ENCODE measurements at places on chromosomes 6 and 20.

- DNase-seq: no peak
Observed at GRCh38 chr6:56594699-56595098, 48.0 kb downstream of the DST start.

- no peak for DNase-seq
Observed at GRCh38 chr20:41387444-41387851, 20.8 kb upstream of the EMILIN3 start.

DNA sequence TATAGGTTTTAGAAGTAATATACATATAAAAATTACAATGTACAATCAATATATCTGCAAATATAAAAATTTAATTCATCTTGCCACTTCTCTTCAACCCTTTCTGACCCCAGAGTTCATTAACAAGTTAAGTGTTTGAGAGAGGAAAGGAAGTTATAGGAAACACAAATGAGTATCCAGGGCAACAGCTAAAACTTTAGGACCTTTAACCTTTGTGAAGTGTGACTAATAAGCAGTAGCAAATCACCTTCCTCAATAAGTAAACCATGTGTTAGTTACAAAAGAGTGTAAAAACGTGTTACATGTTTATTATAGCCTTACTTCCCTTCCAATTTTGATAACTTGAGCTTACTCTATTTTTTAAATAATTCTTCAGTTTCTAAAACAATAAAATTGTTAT, 73.4 kb upstream of the SIM1 start:
- no peak for DNase-seq

DNA sequence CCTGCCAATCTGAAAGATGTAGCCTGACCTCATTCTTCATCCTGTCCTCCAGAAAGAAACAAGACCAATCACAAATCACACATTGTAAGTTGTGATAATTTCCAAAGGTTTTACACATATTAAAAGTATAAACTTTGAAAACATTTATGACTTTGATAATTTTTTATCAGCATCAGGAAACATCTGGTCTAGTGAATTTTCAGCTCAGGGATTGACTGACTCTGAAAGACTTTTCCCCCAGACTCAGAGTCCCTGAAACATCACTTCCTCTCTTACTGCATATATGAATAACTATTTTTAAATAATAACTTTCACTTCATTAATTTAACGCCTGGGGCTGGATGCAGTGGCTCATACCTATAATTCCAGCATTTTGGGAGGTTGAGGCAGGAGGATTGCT, 48.5 kb upstream of the SSTR4 start:
- no peak for DNase-seq

GRCh38 chr6:154314084-154314483, 42.5 kb downstream of the IPCEF1 start:
- no peak for DNase-seq

- no peak for DNase-seq
Observed at GRCh38 chr20:21387528-21387927, 9.8 kb downstream of the NKX2-4 start.

- DNase-seq: no peak
Observed at GRCh38 chr6:44084231-44085014, 42.8 kb downstream of the MRPL14 start.

DNA sequence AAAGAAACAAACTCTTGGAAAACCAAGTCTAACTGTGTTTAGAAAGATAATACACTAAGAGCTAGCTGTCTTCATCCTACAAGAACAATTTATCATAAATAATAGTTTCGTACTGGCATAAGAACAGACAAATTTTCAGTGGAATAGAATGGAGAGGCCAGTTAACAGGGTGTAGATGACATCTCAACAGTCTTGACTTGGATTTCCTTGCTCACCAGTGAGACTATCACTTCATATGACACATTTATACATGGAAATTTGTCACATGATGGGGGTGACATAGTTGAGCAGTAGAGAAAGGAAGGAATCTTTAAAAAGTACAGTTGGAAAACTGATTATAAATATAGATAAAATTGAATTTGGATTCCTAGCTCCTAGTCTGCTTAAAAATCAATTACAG, 35.6 kb downstream of the TNFAIP3 start:
- no peak for DNase-seq

- no peak for DNase-seq
Observed at GRCh38 chr6:155706341-155706740, 250.7 kb upstream of the NOX3 start.
